ENCODE measurements at places on chromosomes 5 and 9.
A peak's percentile ranks its signal among the peaks of the same experiment; 100 is the strongest.

DNA sequence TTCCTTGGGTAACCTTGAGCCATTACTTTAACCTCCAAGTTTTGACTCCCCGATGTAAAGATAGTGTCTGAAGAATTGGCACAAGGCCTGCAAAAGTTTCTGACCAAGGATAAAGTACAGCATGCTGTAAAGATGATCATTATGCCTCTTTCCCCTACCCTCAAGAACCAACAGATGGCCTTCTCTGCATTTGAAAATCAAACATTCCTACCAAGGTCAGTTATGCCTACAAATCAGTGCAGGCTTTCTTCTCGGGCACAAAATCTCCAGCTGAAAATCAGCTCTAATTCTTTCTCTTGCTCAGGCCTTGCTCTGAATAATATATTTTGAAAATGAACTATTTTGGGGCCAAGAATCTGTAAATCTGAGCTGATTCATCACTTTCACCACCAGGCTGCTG, 59.7 kb downstream of the PPP2R2B start:
- DNase-seq: no peak

GRCh38 chr5:103410172-103410571, 151.6 kb downstream of the MACIR start:
- no peak for DNase-seq

GRCh38 chr5:154273028-154273617, 82.6 kb downstream of the GALNT10 start:
- DNase-seq: no peak

DNA sequence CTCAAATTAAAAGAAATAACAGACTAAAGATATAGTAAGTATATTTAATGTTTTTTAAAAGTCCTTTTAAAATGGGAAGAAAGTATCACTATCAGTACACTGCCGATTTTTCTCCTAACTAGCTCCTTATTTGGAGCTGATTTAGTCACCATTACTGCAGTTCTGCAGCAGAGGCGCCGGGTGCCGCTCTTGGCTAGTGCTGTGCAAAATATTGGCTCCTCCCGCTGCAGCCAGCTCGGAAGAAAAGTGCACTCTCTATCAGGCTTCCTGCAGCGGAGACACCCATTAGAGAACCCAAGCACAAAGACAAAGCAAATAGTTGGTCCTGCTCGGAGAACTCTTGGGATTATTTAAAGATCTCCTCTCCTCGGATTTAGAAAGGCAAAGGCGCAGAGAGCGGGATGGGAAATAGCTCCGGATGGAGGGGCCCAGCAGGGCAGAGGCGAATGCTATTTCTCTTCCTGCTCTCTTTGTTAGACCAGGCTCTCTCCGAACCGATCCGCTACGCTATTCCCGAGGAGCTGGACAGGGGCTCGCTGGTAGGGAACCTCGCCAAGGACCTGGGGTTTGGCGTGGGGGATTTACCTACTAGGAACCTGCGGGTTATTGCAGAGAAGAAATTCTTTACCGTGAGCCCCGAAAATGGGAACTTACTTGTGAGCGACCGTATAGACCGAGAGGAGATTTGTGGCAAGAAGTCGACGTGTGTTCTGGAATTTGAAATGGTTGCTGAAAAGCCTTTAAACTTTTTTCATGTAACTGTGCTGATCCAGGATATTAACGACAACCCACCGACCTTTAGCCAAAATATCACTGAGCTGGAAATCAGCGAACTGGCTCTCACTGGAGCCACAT, at the start of gene PCDHGB3:
TSS of gene PCDHGB3 (plus strand) at position 249 of the 855 bp plus-strand sequence. CDS start at position 402, 153 bp downstream.
- DNase-seq: peak; percentile 9

- DNase-seq: no peak
Observed at GRCh38 chr5:6734781-6735180, 21.5 kb downstream of the TENT4A start.

DNA sequence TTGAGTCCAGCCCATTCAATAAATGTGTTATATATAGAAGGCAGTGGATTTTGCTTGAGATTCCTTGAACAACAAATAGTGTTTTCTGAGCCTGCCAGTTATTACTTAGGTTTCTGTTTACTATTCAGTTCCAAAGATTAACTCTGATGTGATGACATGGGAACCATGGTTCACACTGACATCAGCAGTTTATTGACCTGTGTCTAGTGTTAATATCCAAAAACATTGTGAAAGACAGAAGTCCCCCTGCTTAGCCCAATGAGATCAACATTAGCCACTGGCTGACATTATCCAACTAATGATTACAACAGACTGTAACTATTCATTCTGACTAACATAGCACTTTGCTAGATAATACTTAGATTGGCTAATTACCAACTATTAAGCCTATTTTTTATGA, 14.9 kb downstream of the APBA1 start:
- DNase-seq: no peak

GRCh38 chr5:12284604-12285003, 380.4 kb upstream of the CTNND2 start:
- DNase-seq: no peak

GRCh38 chr5:106545325-106545724, 1125.4 kb downstream of the EFNA5 start:
- no peak for DNase-seq

GRCh38 chr9:34458959-34459340, 345 bp downstream of the DNAI1 start:
- no peak for DNase-seq

GRCh38 chr5:83608122-83608521, 112.5 kb downstream of the HAPLN1 start:
- DNase-seq: no peak

GRCh38 chr5:128038643-128039042, 44.9 kb upstream of the SLC12A2 start:
- peak; percentile 9 for DNase-seq

GRCh38 chr5:123454259-123454911, 31.2 kb upstream of the CEP120 start:
- DNase-seq: no peak
